ENCODE measurements at places on chromosomes 6 and 20.

GRCh38 chr20:5001174-5002076 lies at the start of gene SLC23A2:
TSS of gene SLC23A2 (minus strand) at chr20:5001510. CDS start at chr20:4932562, 68,948 bp downstream.
- DNase-seq: peak; percentile 59

DNA sequence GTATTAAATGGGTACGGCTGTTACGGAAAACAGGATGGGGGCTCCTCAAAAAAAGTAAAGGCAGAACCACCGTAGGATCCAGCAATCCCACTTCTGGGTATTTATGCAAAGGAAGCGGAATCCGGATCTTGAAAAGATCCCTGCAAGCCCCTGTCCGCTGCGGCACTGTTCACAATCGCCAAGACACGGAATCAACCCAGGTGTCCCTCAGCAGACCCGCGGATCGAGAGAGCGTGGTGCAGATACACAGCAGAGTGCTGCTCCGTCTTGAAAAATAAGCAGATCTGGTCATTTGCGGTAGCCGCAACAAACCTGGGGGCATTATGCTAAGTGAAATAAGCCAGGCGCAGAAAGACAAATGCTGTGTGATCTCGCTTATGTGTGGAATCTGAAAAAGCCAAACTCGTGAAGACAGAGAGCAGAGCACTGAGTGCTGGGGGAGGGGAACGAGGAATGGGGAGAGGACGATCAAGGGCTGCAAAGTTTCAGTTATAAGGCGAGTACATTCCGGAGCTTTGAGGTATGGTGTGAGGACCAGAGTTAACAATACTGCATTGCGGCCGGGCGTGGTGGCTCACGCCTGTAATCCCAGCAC lies 41.3 kb downstream of the NTSR1 start:
- no peak for DNase-seq

DNA sequence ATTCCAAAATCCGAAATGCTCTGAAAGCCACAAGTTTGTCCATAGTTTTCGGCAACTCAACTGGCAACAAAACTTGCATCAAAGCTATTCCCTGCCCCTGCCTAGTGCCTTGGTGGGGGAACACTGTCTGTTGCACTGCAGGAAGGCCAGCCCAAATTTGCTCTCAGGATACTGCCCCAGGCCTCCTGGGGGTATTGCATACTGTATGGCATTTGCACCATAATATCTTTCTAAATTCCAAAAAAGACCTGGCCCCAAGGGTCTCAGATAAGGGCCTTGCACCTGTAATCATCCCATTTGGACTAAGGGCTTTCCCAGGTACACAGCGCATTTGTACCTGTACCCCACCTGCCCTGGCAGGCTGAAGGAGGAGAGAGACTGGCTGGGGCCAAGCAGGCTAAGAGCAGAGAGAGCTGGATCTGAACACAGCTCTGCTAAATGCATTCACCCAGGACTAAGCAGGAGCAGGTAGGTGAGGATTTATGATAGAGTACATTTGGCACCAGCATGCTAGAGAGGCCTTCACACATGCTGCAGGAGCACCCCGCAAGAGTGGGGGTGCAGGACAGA lies 4.0 kb upstream of the GRM4 start:
- DNase-seq: no peak

DNA sequence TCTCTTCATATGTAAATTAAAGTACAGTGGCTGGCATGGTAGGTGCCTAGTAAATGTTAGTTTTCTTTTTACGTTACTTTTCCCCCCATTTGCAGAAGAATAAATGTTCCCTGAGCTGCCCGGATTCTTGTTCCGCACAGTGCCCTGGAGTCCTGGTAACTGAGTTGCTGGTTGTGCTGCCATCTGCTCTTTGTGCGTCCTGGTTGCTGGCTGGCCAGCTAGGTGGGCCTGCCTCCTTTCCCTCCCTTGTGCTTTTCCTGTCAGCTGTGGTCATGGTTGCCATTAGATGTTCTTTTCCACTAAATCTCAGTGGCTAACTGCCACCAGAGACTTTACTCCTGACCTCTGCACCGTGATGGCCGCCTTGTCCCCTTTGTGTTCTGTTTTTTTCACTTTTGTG lies 28.6 kb downstream of the CEP43 start:
- no peak for DNase-seq

- no peak for DNase-seq
Measured at GRCh38 chr20:3797592-3798372, 1.7 kb downstream of the CDC25B start.

DNA sequence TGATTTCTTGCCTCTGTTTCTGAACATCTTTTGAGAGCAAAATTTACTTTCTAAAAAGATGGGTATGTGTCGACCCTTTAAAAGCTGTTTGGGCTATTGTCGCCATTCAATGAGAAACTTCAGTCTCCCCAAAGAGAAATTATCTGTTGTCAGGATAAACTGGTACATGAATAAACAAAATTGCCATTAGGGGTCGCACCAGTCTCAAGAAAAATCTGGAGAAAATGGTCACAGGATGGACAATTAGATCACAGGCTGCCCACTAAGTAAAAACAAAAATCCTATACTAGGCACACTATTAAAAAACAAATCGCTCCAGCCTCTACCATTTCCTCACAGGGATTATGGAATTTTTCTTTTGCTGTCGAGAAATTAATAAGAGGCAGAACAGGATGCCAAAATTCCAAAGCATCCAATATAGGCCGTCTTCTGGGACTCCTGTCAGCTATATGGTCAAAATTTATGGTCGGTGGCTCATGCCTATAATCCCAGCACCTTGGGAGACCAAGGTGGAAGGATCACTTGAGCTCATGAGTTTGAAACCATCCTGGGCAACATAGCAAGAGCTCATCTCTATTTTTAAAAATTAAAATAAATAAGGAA lies 5.5 kb upstream of the HLA-E start:
- no peak for DNase-seq

DNA sequence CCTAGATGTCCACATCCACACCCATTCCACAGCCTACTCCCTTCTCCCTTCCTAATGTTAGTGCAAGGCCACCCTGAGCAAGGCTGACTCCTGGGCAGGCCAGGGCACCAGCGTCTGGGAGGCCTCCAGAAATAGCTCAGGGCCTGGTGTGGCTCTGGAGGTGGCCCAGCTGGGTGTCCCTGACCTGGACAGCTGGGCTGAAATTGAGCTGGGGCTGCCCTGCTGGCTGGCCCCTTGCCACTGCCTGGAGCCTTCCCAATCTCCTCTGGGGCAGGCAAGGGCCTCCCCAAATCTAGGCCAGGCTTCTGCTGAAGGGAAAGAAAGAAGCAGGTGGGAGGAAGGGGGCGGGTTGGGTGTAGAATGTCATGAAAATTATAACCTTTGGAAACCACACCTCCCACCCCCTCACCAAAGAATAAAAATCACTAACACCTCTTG lies 2.1 kb downstream of the FAM110A start:
- DNase-seq: no peak

DNA sequence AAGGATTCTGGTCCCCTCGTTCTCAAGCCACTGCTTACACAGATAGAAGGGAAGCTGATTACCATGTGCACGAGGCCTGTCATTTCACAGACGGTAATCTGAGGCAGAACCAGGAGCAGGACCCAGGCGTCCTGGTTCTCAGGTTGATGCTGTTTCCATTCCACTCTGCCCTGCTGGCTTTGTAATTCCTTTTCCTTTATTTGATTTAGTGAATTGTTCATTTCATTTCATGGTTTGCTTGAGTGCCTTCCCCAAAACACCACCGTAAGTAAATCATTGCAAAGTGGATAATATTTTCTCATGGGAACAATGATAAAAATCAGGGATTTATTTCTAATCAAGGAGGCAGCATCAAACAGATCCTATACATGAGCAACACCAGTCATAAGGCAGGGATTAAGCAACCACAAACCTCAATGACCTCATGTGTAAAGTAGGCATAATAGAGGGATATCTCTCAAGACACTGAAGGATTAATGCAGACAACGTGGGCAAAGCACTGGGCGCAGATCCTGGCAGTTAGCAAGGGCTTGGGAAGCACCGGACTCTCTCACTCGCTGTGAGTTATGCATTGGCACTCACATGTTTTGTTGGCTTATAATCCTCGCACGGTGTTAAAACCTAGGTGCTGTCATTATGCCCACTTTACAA lies 229.5 kb upstream of the FOXQ1 start:
- no peak for DNase-seq

GRCh38 chr20:62603021-62603906 lies 39.0 kb upstream of the SLCO4A1 start:
- DNase-seq: peak; percentile 42

DNA sequence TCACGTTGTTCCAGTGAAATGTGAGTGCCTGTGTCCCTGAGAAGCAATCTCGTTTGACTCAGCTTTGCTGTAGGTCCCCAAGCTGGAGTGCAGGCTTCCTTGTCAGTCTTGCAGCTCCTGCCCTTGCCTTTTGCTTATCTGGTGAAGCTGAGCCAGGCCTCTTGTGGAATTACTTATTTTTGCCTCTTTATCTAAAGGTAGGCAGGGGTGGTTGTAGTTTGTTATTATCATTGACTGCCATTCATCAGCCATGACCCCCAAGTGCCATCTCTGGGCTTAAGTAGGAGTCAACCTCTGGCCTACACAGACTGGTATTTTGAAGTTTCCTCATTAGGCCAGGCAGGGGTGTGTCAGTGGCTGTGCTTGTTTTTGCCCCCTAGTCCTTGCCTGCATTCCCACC lies 2.1 kb downstream of the TMEM14B start:
- no peak for DNase-seq

DNA sequence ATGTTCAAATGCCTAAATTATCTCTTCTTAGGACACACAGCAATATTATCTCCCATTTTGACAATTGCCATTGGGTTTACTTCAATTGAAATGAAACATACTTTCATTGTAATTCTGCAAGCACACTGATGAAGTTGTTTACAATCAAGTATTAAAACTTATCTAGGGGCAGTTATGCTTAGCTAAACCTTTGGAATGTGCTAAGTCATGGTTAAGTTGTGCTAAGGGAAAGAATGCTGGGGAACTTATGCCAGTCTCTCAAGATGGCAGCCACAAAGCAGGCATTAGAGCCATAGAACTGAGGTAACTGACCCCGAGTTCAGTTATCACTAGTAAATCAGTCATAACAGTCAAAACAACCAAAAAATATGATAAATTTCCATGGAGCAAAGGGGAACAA lies 59.1 kb upstream of the NT5E start:
- DNase-seq: no peak

- no peak for DNase-seq
Measured at GRCh38 chr6:39778581-39779255, 13.5 kb upstream of the DAAM2 start.

DNA sequence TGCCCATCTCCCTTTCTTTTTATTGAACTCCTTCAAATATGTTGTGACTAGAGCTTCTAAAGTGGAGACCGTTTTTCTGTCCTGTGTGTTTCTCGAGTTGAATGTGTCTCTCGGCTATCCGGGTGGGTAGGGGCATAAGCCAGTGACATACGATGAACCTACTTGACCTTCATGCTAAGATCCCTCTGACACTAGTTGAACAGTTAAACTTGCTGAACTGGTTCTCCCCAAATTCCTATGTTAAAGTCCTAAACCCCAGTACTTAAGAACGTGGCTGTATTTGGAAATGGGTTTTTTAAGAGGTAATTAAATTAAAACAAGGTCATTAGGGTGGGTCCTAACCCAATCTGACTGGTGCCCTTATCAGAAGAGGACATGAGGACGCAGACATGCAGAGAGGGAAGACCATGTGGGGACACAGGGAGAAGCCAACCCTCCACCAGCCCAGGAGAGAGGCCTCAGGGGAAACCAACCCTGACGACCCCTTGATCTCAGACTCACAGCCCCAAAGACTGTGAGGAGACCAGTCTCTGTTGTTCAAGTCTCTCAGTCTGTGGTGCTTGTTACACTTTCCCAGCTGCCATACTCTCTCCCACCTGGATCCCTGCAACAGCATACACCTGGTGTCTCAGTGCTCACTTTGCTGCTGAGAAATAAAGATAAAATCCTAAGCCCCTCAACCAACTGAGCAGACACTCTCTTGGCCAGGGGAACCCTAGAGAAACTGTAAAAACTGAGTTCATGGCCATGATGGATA lies 208.4 kb downstream of the MYLK4 start:
- DNase-seq: no peak

GRCh38 chr6:21639316-21639715 lies 45.8 kb downstream of the SOX4 start:
- no peak for DNase-seq

DNA sequence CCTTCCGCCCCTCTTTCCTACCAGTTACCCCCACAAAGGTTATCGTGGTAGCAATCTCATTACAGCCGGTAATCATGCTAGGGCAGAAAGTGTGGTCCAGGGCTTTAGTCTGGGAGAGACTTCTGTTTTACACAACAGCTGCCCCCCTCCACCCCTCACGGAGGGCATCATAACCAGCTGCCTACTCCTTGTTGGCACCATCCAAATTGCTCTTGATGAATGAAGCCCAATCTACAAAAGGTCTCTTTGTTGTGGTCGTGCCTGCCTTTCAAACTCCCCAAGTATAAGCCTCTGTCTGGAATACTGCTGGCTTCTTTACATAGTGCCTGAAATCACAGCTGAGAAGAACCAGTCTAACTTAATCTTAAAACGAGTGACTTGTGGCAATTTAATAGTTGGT lies 157.9 kb downstream of the INSM1 start:
- DNase-seq: no peak

DNA sequence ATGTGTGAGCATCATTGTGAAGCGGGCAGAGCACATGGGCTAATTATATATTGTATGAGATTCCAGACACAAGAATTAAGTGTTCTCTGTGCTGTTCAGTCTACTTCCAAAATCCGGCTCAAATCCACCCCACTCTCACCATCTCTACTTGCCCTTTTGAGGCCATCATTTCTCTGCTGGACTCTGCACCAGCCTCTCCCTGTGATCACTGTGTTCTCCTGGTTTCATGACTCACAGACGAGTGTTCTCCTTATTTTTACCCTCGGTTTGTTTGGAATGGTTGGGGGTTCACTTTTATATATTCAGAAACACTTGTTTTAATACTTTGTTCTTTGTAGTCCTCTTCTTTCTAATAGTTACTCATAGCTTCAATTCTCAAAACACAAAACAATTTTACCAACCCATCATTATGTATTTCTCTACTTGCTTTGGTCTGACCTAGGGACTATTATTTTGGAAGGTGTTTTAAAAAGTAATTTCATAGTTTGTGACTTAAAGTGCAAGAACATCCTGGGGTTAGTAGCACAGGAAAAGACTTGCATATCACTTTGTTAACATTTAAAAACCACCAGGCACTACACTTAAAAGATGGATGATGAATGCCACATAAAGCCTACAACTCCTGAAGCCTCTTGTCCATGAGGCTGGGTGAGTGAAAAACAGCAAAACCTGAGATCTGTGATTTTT lies 82.7 kb downstream of the UST start:
- DNase-seq: no peak

DNA sequence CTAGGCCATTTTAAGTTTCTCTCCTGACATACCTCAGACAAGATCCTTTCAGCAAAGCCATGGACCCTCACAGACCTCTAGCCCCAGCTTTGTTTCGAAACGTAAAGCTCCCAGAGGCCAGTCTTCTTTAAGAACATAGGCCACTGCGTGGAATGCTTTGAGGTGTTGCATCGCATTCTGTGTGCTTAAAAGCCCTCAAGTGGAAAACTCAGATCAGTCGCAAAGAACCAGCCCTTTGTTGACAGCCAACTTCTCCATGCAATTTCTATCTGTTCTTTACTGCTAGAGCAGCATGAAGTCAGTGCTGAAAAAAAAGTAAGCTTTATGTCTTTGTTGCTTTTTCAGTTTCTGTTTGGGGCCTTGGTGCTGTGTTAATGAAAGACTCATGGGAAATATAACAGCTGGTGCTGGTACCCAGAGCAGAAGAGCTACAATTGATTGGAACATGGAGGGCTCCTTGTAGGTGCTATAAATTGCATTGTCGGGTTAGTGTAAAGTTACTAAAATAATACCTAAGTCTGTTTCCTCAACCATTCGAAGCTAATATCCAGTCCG lies 142.6 kb downstream of the MAP3K7 start:
- no peak for DNase-seq

All from stimulated activated CD8-positive, alpha-beta memory T cell treated with anti-CD3 and anti-CD28 coated beads, Interleukin-12 subunit alpha, Interleukin-12 subunit beta, amount 100 ng/mL, for 4 hours (primary cell).